ENCODE measurements at places on chromosomes 5 and 9. TPM values are rescaled to one million over a fixed set of nuclear protein-coding genes. Genes with fewer than 3 reads are reported as not detected.

DNA sequence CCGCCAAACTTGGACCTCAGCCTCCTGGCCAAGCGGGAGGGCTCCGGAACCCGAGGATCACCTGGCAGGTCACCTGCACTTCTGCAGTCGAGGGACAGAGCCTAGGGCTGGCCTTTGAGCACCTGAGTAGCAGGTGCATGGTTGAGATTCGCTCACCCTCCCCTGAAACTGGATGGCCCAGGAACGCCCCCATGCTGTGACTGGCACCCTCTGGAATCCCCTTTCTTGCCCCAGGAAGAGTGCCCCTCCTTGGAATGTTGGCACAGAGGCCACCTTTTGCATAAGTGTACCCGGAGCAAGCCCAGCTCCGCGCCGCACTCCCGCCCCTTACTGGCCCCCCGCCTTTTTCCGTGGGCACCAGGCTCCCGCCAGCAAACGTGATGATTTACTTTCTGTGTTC, 112.5 kb upstream of the IER5L start:
- no peak for DNase-seq
- H3K27me3 ChIP-seq = no peaks in the 10 kb centered on the region
- no peak overlapping the region for H3K27ac ChIP-seq
- H3K36me3 ChIP-seq = no peaks in the 10 kb centered on the region

GRCh38 chr9:37480759-37481158, 5.0 kb upstream of the POLR1E start:
- H3K36me3 ChIP-seq = no peaks in the 10 kb centered on the region
- H3K27ac ChIP-seq = no peak overlapping the region
- peaks cover 5% of the 10 kb centered on the region for H3K4me1 ChIP-seq
- peaks cover 7% of the 10 kb centered on the region for H3K27me3 ChIP-seq

The SH3TC2 gene
- polyA plus RNA-seq = 0.20 TPM

GRCh38 chr9:122036988-122037387, 56.1 kb downstream of the TTLL11 start:
- peaks cover 4% of the 10 kb centered on the region for H3K36me3 ChIP-seq
- no peak overlapping the region for H3K4me3 ChIP-seq
- H3K27ac ChIP-seq = no peak overlapping the region
- H3K4me1 ChIP-seq = no peaks in the 10 kb centered on the region
- no peaks in the 10 kb centered on the region for H3K27me3 ChIP-seq

All from K562 (cell line).